ENCODE measurements at places on chromosomes 5 and 9.
A peak's percentile ranks its signal among the peaks of the same experiment; 100 is the strongest.

DNA sequence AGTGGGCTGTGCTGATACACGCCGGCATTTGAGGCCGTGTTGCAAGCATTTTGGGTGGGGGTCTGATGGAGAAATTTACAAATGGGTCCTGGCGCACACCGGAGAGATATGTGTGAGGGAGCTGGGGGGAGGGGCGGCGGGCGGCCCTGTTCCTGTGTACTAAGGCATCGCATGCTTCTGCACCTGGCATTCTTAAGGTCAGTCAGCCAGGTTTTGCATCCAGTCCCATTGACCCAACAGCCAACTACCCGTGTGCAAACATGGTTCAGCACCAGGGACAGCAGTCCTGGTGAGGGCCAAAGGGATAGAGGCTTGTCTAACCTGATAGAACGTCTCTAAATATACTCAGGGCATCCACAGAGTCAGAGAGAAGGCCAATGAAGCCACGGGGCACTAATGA is 839 bp downstream of the GABRG2 start:
- peak; percentile 66 for DNase-seq

GRCh38 chr5:115069087-115069968 is 100.4 kb downstream of the TRIM36 start:
- DNase-seq, result peak; percentile 32

- no peak for DNase-seq
These were observed 1176.4 kb upstream of the CDH18 start for GRCh38 chr5:21164425-21164824.

DNA sequence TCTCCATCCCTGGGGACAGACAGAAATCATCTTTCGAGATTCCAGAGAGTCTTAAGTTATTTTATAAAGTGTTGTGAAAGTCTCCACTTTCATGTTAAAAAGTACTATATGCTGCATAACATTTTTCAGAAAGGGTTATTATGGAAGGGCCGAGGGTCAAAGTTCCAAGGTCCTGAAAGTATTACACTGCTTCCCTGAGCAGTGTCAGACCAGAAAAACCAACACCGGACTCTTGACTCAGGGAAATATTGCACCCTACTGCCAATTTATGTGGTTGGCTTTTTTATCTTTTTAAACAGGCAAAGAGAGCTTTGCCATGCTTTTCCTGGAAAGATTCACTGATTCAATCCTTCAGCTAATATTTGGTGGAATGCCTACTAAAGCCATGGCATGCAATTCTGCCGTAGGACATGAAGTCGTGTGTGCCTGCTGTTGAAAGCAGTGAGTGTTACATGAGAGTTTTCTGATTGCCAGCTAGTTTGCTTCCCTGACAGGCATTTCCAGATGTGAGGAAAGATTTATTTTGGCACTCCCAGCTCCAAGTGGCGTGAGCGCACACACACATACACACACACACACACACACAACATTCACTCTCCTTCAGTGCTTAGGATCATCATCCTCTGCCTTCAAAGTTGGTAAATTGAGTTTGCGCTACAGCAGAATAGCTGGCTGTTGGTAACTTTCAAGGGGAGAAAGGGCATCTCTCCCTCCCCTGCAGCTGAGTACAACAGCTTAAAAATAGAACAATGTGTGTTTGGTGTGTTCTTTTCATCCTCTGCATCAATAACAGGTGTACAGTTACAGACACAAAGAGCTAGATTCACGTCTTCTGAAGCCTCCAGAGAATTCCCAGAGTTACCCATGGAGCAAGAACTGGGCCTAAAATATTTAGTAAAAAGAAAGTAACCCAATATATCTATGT is 45.6 kb downstream of the SLC1A3 start:
- DNase-seq, result no peak

GRCh38 chr5:20572614-20573013 is 584.6 kb upstream of the CDH18 start:
- DNase-seq, result peak; percentile 30

Data from hematopoietic multipotent progenitor cell treated with erythropoietin and hydrocortisone succinate and interleukin-3 and kit ligand, for 6 days (in vitro differentiated cells).